Stimulated activated CD8-positive, alpha-beta memory T cell treated with anti-CD3 and anti-CD28 coated beads, Interleukin-7, amount 100 ng/mL, for 1 hour (primary cell): ENCODE measurements at places on chromosomes 12 and 14.

DNA sequence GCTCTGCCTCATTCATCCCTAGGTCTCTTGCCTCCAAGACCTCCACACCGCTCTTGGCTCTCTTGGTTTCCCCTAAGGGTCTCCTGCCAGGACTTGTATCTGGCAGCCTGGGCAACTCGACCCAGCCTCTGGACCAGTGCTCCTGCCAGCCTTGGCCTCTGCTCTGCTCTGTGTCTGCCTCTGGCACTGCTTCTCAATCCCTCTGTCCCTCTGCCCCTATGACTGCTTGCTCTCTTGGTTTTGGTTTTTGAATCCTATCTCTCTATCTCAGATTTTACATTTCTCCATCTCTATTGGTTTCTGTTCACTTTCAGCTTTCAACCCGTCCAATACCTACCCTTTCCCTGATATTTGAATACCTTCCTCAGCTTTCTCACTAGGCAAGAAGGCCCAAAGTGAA is 6.3 kb downstream of the ITGA5 start:
- no peak for DNase-seq

DNA sequence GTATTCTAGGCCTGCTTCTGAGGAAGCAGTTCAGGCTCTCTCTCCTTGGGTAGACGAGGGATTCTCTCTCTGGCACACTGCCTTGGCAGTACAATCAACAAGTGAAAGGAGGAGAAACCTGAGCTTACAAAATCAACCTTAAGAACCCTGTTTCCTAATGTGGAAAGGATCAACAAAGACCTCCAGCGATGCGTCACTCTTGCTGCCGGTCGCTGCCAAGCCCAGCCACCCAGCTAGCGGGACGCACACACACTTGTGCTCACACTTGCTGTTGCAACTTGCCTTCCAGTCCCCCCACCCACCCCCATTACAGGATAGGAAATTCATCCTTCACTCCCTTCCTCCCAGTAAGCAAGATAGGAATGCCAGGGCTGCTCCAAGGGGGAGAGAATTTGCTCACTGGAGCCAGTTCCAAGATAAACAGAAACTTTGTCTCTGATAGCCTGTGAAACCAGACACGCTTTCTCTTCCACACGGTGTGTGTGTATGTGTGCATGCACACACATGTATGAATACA is 144.3 kb downstream of the BCL11B start:
- no peak for DNase-seq

DNA sequence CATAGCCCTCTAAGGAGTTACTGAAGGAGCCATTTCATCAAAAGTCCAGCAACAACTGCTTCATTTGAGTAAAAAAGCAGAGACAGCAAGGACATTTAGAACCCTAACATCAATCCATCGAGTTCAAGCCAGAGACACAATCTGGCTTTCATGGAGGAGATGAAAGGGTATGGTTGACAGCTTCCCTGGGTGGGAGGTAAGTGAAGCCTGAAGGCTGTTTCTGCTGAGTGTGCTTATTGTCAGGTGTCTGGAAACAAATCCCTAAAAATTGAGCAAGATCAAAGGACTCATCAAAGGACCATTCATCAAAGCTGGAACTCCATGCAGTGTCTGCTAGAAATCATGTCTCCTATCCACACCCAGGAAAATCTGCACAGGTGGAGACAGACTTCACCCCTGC is 104.4 kb upstream of the CCDC196 start:
- DNase-seq = no peak

GRCh38 chr12:92007787-92008186 is 137.9 kb downstream of the BTG1 start:
- no peak for DNase-seq

- DNase-seq = no peak
These were observed 13.3 kb downstream of the TSPAN9 start for GRCh38 chr12:3090240-3091037.

DNA sequence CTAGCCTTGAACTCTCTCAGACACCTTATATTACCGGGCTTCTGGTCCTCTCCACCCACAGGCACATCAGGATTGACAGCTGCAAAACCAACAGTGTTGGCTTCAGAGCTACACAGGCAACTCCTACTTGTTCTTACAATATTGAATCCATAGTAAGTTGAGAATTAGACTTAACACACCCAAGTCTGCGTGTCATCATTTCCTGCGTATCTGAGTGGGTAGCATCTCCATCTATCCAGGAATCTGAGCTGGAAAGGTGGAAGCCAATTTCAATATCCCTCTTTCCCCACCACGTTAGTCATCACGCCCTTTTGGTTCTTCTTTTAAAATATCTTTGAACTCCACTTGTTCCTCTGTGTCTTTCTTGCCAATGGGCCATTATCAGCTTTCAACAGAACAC is 37.2 kb downstream of the NRXN3 start:
- no peak for DNase-seq

- no peak for DNase-seq
These were observed 87.7 kb downstream of the PTPRB start for GRCh38 chr12:70549340-70550179.

DNA sequence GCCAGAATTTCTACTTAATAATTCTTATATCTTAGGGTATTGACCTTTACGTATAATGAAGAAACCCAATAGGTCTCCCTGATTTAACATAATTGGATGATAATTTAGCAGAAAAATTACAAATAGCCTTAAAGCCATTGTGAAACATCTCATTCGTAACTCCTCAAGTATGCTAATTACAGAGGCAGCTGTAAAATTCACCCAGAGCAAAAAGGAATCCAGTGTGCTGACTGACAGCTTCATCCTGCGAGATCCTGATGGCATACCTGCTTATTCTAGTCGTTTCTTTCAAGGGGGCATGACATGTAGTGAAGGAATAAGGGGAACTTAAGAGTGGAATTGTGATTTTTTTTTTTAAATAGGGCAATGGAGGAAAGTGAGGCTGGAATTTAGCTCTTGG is 291.5 kb downstream of the FUT8 start:
- DNase-seq = no peak

DNA sequence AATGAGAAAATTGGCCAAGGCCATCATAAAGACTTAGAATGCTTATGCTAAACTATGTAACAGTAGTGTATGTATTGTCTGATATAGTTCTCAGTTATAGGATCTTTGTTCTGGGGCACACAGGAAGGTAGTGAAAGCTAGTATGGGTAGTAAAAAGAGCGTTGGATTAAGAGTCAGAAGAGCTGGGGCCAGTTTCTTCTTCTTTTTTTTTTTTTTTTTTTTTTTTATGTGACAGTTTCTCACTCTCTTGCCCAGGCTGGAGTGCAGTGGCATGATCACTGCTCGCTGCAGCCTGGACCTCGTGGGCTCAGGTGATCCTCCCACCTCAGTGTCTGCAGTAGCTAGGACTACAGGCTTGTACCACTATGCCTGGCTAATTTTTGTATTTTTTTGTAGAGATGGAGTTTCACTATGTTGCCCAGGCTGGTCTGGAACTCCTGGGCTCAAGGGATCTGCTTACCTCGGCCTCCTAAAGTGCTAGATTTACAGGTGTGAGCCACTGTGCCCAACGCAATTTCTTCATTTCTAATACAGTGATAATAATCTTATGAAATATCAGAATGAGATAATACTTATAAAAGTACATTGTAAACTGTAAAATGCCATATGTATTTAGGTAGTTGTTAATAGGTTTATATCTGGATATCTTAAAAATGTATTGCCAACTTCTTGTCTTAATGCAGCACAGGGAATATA is 7.4 kb downstream of the MDM2 start:
- DNase-seq = no peak

DNA sequence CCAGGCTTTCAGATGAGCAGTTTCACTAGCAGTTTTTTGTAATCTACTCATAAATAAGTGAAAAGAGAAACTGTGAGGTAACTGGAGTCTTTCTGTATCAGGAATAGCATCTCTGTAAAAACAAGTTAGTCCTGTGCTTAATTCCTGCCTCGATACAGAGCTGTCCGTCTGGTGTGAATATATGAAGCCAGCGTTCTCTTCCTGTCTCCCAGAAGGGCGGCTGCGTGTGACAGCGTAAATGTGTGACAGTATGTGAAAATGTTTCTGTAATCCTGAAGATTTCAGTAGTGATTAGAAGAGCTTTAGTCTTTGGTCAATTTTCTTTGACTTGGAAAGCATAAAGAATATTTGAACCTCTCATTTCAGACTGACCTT is 150.3 kb downstream of the FBXL14 start:
- no peak for DNase-seq

GRCh38 chr12:56469007-56469930 is 891 bp downstream of the SPRYD4 start:
- no peak for DNase-seq

DNA sequence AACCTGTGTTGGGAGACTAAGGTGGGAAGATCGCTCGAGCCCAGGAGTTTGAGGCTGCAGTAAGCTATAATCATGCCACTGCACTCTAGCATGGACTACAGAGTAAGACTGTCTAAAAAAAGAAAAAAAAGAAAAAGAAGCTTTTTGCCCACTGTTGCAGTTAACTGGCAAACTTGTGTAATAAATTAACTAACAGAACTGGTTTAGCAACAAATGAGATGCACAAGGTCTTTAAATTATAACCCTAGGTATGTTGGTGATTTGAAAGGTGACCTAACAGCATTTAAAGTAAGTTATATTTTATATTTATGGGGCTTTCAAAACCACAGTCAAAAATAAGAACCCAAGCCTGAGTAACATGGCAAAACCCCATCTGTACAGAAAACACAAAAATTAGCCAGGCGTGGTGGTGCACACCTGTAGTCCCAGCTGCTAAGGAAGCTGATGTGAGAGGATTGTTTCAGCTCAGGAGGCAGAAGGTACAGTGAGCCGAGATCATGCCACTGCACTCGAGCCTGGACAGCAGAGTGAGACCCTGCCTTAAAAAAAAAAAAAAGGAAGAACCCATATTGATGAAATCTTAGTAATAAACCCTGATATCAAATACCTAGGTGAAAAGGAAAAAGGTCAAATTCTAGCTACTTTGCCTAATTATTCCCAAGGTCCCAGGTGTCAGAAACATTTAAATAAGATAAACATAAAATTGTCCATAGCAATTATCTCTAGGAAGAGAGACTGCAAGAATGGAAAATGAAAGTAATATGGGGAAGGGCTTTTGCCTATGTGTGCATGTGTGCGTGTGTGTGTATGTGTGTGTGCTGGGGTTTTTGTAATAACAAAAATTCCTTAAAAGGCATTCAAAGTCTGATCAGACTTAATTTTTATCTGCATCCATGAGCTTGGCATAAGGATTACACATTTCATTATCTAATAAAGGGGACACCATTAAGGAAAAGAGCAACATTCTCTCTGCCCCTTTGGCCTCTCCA is 15.4 kb downstream of the SYNE2 start:
- no peak for DNase-seq

GRCh38 chr12:130673036-130673705 is 42.9 kb downstream of the RIMBP2 start:
- DNase-seq = no peak

- no peak for DNase-seq
These were observed 310.6 kb downstream of the GLT1D1 start for GRCh38 chr12:129163861-129164260.

DNA sequence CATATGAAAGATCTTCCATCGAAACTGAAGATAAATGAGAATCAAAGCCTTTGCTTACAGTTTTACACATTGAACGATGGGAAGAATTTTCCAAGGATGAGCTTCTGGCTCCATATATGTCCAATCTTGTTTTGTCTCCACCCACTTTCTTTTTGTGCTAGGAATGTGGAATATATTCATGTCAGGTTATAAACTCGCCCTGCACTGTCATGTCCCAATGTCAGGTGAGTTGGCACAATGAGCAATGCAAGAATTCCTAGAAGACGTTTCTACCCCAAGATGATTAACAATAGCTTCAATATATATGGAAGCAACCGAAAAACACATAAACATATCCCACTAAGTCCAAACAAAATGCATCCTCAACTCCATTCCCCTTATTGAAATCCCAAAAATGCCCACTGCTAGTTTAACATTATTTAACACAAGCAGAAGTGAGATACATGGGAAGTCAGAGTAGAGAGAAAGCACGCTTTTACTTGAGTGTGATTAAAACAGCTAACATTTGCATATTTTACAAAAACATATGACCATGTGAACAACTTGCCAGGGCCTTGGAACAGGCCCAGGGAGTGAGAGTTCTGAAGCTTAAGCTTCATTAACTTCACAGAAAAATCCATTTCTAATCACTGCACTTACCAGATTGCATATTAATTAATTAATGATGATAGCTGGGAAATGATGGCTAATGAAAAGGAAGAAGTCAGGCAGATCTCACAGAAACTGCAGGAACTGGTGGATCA is 233.9 kb downstream of the GXYLT1 start:
- no peak for DNase-seq

GRCh38 chr14:45246151-45246550 is 6.9 kb downstream of the MIS18BP1 start:
- DNase-seq = no peak

DNA sequence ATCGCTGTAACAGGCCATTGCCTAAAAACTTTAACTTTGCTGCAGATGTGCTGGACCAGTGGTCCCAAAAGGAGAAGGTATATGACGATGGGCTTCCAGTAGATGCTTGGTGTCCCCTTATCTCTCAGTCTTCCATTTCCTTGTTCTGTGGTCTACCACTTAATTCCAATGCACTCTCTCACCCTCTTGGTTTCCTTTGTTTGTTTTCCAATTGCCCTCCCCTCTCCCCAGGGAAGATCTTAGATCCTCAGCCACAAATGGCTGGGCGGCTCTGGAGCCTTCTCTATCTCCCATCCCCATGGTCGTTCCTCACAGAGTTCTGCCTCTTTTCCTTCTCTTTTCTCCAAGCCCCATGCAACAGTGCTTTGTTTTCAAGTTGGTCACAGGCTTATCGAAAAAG is 584 bp downstream of the ACSM4 start:
- DNase-seq = no peak

DNA sequence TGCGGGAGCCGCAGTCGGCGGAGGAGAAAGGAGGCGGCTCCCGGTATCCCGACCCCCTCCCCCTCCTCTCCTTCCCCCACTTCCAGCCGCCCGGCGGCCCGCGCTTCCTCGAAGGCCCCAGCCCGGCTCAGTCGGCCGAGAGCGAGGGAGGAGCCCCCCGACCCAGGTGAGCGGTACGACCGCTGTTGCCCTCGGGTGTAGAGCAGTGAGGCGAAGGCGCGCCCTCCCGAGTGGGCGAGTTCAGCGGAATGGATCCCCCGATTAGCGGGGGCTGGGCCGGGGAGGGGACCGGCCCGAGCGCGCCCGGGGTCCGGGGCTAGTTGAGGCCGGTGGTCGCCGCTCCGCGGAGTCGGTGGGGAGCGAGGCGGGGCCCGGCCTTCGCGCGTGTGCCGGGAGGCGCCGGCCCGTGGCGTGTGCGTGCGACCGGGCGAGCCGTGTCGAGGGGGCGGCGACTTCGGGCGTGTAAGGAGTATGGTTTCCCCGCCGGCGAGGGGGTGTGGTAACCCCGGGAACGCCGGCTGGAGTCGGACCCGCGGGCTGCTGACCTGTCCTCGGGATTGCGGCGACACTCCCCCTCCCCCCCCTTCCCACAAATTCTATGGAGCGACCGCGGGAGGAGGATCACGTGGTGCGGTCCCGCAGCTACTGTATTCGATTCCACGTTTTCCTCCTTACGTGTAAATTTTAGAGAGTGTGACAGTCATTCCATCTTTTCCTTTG is 501 bp downstream of the RIMKLB start:
- DNase-seq = peak; percentile 10
